SJSA1 (cell line): ENCODE measurements at places on chromosomes 5 and 9.

GRCh38 chr5:109905906-109906305 lies 216.2 kb downstream of the MAN2A1 start:
- DNase-seq, result no peak

DNA sequence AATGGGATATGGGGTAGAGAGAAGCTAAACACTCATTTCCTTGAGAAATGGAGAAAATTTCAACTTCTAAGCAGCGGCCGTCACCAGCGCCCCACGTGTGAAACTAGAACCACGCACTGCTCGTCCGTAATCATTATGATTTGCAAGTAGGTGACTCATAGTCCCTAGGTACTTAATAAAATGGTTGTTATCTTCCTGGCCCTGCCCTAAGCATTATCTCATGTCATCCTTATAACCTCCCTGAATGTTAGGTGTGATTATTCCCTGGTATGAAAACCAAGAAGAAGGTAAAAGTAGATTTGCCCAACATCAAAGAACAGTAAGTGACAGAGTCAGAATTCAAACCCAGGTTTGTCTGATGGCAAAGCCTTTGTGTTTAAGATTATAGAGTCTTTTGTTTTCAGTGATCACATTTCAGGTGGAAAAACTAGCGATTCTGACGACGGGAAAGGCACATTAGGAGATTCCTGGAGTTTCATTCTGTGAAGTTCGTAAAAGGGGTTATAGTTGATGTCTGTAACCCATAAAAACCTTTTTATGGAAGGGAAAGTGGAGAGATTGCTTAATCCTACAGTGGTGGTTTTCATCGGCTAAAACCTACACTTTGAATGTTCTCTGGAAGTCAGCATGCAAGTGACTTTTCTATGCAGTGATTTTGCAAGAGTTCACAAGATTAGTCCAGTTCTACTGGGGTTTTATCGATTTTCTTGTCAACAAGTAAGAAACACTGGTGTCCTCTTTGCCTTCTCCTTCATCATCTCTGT lies 202.9 kb upstream of the WWC1 start:
- DNase-seq, result no peak

GRCh38 chr9:1535051-1535450 lies 480.1 kb upstream of the SMARCA2 start:
- DNase-seq, result no peak

DNA sequence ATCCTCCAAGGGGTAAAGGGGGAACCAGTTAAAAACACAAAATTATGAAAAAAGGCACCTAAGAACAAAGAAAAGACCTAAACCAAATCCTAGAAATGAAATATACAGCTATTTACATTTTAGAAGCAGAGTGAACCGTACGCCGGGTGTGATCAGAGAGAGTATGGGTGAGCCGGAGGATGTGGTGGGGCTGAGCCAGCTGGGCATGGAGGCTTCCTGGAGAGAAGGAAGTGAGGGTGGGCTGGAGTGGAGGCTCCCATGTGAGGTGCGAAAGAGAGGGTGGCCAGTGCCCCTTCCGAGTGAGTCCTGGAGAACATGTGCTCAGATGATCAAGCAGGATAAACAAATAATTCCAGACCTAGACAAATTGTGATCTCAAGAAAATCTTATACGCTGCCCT lies 111.6 kb downstream of the CACNA1B start:
- DNase-seq, result no peak

- no peak for DNase-seq
Observed at GRCh38 chr9:32918628-32919027, 82.8 kb downstream of the APTX start.

DNA sequence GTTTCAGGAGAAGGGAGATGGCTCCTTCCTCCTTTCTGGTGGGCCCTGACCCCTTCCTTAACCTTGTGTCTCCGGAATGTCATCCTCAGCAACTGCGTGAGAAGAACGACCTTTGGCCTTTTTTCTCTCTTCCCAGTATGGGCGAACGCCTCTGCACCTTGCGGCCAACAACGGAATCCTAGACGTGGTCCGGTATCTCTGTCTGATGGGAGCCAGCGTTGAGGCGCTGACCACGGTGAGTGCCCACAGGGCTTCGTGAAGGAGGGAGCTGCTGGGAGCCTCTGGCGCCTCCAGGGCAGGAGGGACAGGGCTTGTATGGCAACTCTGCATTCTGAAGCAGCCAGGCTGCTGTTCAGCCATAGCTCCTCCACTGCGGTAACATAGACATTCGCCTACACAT lies 68.0 kb upstream of the CTSL start:
- no peak for DNase-seq

GRCh38 chr9:133184971-133185370 lies 21.3 kb upstream of the GBGT1 start:
- DNase-seq, result no peak

DNA sequence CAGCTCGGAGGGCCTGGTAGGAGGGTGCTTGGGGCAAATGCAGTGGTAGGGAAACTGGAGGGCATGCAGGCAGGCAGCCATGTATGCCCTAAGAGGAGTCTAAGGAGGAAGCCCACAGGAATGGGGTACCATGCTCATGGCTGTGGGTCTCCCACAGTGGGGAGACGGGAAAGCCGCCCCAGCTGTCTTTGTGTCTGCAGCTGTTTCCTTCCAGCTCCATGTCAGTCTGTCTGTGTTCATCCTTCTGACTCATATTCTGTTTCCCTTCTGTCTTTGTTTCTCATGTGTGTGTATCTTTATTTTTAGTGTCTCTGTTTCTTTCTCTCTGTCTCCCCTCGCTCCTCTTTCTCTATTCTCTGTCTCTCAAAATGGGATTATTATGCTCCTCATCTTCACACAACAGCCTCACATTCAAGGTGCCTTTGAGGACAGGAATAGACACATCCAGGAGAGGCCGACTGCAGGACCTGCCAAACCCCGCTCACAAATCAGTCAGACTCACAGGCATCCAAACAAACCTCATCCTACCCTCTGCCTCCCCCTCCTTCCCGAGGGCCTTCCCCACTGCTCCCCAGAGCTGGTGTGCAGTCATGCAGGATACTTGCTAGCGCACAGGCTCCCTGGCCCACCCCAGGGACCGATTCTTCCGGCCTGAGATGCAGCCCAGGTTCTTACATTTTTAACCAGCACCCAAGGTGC lies 68.4 kb upstream of the RARS1 start:
- no peak for DNase-seq

DNA sequence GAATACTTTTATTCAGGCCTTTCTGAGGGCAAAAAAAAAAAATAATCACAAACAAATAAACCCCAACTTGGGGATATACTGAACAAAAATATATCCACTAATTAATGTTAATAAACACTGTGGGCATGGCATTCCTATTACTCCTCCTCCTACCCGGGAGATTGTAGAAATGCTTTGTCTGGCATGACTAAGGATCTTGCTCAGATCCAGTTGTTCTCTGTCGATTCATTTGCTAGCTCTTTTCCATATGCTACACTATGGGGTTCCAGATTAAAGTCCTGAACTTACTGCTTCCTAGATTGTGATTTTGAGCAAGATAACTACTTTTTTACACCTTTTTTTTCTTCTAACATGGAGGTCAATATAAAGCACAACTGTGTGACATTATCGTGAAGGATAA lies 102.2 kb upstream of the PRR16 start:
- DNase-seq, result no peak

DNA sequence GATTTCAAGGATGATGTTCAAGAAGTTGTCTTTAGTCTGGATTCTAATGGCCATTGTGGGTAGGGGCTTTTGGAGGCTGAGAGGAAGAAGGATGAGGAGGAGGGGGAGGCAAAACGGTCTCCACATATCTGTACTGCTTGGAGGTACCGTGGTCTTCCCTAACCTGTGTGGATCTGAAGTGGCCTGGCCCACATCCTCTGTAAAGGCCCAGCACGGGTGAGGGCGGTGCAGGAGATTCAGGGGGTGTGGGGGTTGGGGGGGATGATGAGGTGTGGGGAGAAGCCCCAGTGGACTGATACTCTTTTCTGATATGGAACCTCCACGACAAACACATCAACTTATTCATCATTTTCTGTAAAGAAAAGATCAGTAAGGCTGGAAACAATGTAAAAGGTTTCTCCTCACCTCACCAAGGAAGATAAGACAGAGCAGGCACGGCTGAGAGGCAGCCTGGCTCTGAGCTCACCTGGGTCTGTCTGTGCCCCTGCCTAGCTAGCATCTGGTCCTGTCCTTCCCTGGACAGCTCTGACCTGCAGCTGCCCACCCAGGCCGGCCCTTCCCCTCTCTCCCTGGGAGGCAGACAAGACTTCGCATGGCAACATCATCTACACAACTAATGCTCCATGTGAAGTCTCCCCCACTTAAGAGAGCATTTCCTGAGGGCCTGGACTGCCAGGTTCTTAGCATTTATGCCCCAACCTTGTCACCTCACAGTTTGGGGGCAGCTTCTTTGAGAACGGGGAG lies 5.6 kb upstream of the IL3 start:
- DNase-seq, result no peak

- DNase-seq, result no peak
Observed at GRCh38 chr5:62538017-62538942, 40.3 kb upstream of the LRRC70 start.

GRCh38 chr9:135639196-135639595 lies at the start of gene GLT6D1:
Gene GLT6D1, minus strand, starts transcription at chr9:135639540. Its CDS starts 353 bp downstream, at chr9:135639187.
- DNase-seq, result no peak

DNA sequence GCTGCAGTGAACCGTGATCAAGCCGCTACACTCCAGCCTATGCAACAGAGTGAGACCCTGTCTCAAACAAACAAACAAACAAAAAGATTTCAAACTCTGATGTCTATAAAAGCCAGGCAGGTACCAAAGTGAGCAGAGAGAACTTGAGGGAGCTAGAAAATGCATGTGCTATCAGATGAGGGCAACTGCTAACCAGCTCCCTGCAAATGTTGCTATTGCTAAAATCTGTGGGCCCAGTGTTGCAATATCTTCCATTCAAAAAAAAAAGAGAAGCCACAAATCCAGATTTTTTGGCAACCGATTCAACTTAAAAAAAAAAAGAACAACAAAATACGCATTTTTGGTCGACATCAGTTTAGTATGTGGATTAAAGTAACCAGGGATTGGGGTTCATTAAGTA lies 5.5 kb downstream of the UBE2D2 start:
- no peak for DNase-seq

DNA sequence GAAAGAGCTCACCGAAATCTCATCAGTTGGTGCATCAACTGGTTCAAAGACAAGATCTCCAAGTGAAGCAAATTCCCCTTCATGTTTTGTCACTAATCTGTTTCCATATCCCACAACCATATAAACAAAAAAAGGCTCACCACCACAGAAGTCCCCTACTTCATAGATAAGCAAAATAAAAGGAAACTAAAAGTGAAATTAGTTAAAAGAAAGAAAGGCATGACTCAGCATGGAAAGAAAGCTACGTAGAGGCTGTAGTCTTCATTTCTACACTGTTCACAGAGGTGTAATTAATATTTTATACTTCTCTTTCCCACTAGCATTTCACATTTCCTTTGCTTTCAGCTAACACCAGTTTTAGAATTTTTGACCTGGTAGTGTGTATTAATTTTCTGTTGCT lies 208.0 kb downstream of the CYLC2 start:
- no peak for DNase-seq

- no peak for DNase-seq
Observed at GRCh38 chr9:10254338-10254737, 358.5 kb downstream of the PTPRD start.

GRCh38 chr5:4614088-4614487 lies 526.0 kb upstream of the ADAMTS16 start:
- peak; percentile 63 for DNase-seq

- DNase-seq, result no peak
Observed at GRCh38 chr5:91443023-91443422, 59.9 kb upstream of the ARRDC3 start.

DNA sequence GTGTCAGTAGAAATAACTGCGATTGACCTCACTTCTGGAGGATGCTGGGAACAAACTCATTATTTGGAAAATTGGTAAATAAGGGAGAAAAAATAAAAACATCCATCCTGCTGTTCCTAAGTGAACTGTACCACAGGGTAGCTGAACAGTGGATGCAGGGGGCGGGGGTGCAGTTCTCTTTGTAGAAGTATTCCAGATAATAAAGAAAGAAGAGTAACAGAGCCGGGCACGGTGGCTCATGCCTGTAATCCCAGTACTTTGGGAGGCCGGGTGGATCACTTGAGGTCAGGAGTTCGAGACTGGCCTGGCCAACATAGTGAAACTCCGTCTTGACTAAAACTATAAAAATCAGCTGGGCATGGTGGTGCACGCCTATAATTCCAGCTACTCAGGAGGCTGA lies 132.1 kb downstream of the COL23A1 start:
- DNase-seq, result peak; percentile 36

DNA sequence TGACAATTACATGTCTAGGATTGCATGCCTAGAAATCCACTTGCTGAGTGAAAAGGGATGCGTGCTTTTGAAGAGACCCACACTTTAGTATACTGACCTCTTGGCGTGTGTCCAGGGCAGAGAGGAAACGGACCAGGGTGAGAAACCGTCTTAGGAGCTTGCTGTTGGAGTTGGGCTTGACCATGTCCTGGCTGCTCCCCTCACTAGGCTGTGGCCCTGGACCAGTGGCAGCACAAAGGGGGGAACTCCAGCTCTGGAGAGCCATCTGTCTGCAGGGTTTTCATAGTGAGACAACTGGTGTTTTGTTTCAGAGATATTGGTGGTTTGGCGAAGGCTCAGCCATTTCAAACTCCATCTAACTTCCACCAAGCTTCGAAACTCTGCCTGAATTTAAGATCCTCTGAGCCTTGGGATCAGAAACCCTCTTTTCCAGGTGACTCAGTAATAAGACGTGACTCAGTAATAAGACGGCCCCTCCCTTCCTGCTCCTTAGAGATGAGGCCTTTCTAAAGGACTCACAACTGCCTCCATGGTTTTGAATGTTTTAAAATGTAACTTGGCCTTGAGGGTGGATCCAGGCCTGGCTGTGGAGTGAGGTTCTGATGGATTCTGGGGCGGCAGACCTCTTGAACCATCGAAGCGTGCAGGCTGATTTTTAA lies 165.8 kb downstream of the MELK start:
- no peak for DNase-seq

GRCh38 chr5:151741678-151742423 lies 16.6 kb downstream of the ATOX1 start:
- peak; percentile 76 for DNase-seq

DNA sequence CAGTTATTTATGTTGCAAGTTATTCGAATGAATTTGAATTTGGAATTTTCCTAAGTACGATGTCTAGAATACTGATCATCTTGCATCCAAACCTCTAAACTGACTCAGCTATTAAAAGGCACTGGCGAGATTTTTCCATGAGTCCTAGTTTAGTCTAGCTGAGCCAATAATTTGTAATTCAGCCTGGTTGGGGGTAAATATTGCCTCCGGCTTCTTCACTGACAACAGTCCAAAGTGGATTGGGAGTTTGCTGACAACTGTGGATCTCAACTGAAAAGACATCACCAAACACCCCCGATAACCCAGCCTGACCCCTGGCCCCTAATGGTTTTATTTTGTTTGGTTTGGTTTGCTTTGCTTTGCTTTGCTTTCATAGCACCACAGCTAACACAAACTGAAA lies 189.8 kb upstream of the DAPK1 start:
- DNase-seq, result no peak

- no peak for DNase-seq
Observed at GRCh38 chr5:161278739-161279660, 267.5 kb downstream of the GABRB2 start.

- no peak for DNase-seq
Observed at GRCh38 chr5:7629561-7629960, 221.4 kb downstream of the CFAP90 start.
